ENCODE measurements at places on chromosomes 13 and 19.

DNA sequence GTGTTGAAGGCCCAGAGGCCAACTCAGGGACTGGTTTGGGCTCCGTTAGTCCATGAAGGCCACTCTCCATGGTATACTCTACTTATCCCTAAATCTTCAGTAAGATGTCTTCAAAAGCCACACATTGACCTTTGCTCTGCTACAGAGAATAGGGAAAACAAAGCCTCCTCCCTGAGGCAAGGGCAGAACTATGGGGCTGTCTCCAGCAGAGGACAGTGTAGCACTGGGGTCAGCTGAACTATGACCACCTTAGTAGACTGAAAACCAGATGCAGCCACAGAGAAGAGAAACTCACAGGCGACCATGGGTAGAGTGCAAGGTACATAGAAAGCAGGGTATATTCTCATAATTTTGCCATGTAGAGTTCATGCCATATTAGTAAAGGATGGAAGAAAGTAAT lies 587.4 kb downstream of the LMO7 start:
- DNase-seq = no peak

- no peak for DNase-seq
Observed at GRCh38 chr19:3977242-3978143, 6.6 kb upstream of the DAPK3 start.

GRCh38 chr19:7311911-7312310 lies 17.7 kb upstream of the INSR start:
- DNase-seq = no peak

- peak; percentile 76 for DNase-seq
Observed at GRCh38 chr19:53879140-53880081, 2.6 kb upstream of the PRKCG start.

- DNase-seq = no peak
Observed at GRCh38 chr19:49200238-49200862, 42.8 kb downstream of the TRPM4 start.

- peak; percentile 21 for DNase-seq
Observed at GRCh38 chr19:17090583-17090982, 15.0 kb downstream of the MYO9B start.

DNA sequence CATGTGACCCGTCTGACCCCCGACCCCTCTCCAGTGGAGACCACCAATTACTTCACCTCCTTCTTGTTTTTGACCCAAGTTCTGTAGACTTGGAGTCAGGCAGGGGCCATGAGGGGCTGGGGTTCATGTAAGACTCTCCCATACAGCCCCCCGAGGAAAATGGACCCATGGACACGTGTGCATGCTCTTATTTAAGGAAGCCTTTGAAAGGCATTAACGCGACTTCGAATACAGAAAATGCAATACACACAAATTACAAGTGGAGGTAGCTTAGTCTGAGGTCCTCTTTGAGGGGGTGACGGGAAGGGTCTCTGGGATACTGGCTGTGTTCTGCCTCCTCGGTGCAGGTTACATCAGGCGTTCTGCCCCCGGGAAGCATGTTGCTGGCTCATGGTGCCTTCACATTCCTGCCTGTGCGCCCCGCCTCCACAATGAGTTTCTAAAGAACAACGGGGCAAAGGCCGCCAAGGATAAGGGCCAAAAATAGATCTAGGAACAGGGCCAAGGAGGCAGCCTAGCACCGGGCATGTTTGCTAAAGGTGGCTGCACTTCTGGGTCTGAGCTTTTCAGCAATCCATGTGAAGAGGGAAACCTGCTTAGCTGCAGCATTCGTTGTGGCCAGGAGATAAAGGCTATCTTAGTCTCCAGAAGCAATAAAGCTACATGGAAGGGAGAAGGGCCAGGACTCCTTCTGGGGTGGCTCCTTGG lies 54.5 kb downstream of the RAB20 start:
- no peak for DNase-seq

GRCh38 chr13:32212421-32212820 lies 102.7 kb downstream of the ZAR1L start:
- no peak for DNase-seq

DNA sequence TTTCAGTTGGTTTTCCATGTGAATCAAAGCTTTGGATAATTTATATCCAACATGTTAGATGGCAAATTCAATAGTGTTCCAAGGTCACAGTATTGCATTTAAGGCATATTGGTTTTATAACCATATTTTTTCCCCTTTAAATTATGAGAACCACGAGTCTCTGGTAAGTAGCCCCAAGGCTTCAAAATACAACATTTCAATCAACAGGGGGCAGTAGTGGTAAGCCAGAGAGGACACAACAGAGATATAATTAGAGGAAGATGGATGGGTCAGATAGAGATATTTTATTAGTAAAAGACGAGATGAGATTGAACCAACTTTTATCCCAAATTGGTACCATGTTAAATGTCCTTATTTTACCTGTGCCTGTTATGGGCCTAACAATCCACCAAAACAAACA lies 53.1 kb downstream of the KL start:
- DNase-seq = no peak

DNA sequence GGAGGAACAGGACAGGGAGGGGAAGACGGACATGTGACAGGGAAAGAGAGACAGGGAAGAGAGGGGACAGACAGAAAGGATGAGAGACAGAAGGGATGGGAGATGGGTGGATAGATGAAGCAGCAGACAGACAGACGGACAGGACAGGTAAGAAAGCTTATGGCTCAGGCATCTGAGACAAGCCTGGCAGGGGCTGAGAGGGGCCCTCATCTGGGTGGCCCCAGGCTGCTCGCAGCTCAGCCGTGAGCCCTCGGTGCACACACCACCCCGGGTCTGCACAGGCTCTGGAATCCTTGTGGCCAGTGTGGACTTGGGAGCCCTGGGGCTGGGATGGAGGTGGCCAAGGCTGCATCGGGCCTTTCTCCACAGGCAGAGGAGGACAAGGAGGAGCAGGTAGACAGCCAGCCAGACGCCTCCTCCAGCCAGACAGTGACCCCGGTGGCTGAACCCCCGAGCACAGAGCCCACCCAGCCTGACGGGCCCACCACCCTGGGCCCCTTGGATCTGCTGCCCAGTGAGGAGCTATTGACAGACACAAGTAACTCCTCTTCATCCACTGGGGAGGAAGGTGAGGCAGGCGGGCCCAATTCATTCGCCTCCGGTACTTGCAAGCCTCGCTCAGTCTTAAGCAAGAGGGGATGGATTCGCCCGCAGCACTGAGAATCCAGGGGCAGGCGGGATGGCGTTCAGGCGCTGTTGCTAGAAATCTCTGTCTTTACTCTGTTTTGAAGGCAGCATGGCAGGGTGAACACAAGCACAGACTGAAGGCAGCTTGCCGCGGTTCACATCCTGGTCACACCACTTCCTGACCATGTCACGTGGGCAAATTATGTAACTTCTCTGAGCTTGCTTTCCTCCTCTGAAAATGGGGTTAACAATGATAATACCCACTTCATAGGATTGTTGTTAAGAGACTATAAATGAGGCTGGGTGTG lies 14.0 kb downstream of the GRAMD1A start:
- no peak for DNase-seq

GRCh38 chr13:101449790-101450748 lies 2.4 kb upstream of the ITGBL1 start:
- no peak for DNase-seq

- DNase-seq = no peak
Observed at GRCh38 chr13:103926118-103926517, 859.9 kb upstream of the SLC10A2 start.

GRCh38 chr19:14407605-14408484 lies 11.3 kb downstream of the DDX39A start:
- no peak for DNase-seq

DNA sequence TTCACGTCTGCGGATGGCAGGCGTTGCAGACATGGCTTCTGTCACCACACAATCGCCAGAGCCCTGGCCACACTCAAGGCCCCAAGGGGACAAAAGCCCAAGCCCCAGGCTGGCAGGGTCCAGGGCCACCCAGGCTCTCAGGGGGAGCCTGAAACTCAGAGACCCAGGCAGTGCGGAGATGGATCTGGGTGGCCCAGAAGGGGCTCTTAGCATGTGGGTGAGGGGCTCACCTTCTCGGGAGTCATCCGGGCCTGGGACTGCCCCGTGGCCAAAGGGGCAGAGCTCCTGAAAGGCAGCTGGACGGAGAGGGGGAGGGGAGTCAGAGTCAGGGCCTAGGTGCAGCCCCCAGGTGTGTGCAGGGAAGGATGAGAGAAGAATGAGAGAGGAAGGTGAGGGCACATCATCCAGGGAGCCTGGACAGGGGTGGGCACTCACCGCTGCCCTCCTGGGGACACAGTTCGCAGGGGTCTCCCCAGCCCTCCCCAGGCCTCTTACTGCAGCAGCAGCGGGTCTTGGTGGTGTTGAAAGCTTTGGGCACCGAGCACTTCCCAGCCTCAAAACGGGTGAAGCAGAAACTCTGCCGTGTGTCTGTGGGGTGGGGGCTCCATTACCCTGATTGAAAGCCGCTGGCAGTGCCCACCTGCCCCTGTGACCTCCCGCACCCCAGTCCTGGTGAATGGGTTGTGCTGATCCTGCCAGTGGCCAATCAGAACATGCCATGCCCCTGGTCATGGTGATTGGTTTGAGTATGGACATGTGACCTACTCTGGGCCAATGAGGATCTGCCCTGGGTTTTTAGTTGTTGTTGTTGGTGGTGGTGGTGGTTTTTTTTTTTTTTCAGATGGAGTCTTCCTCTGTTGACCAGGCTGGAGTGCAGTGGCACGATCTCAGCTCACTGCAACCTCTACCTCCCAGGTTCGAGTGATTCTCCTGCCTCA lies 37.4 kb downstream of the CCL25 start:
- DNase-seq = no peak

DNA sequence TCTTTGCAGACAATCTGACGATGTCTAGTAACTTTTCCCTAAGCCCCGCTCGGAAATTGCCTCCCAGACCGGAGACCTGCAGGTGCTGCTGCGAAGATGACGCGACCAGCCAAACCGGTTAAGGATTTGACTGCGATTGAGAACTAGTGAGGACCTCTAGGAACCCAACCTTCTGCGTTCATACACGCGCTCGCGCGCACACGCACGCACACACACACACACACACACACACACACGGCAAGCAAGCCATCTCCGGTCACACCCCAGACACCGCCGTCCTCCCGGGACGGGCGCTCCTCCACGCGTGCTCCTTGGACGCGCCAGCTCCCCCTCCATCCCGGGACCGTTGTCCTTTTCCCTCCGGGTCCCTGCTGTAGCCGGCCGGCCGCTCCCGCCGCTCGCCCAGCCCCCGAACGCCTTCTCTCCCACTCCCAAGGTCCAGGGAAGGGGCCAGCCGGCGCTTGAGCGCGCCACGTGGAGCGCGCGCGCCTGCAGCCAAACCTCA lies 1.2 kb downstream of the TBC1D4 start:
- DNase-seq = no peak

DNA sequence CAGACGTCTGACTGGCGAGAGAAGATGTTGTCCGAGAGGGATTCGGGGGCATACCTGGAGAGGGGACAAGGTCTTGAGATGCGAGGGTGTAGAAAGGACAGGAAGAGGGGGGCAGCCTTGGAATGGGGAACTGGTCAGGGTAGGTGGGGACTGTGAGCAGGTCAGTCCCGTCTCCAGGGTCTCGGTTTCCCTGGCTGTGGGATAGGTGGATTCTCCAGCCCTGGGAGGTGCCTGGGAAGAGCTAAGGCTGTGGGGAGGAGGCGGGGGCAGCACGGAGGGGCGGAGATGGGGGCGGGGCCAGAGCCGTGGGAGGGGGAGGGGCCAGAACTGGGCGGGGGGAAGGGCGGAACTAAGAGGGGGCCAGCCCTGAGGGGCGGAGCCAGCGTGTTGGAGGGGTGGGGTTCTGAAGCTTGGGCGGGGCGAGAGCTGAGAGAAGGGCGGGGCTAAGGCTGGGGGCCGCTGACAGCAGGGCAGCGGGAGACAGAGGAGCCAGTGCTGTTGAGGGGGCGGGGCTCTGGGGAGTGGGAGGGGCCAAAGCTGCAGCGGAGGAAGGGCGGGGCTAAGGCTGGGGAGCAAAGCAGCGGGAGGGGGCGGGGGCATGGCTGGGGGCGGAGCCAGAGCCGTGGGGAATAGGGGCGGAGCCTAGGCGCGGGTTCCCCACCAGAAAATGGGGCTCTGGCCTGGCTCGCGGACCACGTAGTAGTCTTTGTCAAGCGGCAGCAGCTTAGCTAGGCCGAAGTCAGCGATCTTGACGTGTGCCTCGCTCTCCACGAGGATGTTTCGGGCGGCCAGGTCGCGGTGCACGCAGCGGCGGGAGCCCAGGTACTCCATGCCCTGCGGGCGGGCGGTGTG lies 9.5 kb upstream of the INSL3 start:
- DNase-seq = peak; percentile 38

GRCh38 chr13:113934576-113934975 lies 39.3 kb downstream of the C13orf46 start:
- no peak for DNase-seq

- DNase-seq = no peak
Observed at GRCh38 chr13:58476206-58476918, 844.8 kb downstream of the PCDH17 start.

- no peak for DNase-seq
Observed at GRCh38 chr19:2237051-2237868, 636 bp downstream of the SF3A2 start.

All from stimulated activated CD8-positive, alpha-beta memory T cell treated with anti-CD3 and anti-CD28 coated beads, Interleukin-15, amount 100 ng/mL, for 48 hours (primary cell).